Prostate gland (tissue), 2 donors: ENCODE measurements at places on chromosomes 13 and 19.

DNA sequence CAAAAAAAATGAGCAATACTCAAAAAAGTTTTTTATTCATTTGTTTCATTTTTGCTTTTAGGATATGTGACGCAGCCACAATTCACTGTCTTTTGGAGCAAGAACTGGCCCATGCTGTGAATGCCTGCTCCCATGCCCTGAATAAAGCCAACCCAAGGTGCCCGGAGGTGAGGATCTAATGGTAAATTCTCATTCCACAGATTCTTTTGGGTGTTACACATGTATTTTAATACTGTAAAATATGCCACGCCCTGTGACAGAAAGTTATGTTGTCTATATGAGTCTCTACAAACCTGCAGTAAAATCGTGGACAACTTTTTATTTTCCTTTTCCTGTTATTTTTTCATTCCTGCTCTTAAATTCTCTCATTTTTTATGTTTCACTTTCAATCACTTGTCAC, 57.5 kb upstream of the AKAP11 start:
- DNase-seq: no peak
- no peaks in the 10 kb centered on the region for H3K4me1 ChIP-seq
- no peaks in the 10 kb centered on the region for H3K36me3 ChIP-seq
- no peak overlapping the region for H3K4me3 ChIP-seq
- no peak overlapping the region for H3K27ac ChIP-seq

DNA sequence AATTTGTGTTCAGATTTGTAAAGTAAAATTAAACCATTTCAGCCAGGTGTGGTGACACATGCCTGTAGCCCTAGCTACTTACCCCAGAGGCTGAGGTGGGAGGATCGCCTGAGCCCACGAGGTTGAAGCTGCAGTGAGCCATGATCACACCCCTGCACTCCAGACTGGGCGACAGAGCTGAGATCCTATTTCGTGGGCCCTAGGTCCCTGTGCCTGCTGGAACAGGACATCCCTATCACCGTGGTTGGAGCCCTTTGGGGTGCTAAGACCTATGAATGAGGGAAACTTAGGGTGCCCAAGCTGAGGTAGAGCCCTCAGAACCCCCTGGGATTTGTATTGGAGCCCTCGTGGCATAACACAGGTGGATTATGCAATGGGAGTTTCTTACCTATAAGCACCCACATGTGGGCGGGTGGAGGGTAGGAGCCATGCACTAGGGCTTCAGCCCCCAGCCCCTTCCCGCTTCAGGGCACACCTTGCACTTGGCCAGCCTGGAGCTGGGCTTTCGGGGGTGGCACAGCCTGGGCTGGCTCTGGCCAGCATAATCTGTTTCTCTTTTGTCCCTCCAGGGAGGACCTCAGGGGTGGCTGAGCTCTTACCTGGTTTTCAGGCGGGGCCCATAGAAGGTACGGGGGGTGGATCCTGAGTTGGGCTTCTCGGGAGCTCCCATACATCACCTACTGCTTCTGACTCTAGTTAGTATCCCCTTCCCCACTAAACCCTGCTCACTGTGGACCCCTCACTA, 7.2 kb upstream of the USF2 start:
- DNase-seq: no peak
- H3K4me1 ChIP-seq: peaks cover 9% of the 10 kb centered on the region
- H3K27ac ChIP-seq: no peak overlapping the region
- no peak overlapping the region for H3K4me3 ChIP-seq
- no peaks in the 10 kb centered on the region for H3K27me3 ChIP-seq
- H3K36me3 ChIP-seq: no peaks in the 10 kb centered on the region

DNA sequence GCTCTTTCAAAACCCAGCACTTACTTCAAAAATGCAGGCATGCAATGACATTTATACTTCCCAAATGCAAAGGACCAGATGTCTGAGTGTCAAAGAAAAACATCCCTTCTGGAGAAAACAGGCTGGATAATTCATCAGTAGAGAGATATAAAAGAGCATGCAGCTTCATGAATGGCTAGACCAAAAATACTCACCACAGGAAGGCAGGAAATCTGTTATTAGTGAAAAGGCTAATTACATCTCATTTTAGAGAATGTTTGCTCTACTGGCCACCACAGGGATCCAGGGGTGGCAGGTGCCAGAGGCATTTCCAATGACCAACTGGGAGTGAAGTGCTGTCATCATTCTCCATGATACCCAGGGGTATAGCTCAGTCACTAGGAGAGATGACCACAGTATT, 106.5 kb downstream of the LHFPL6 start:
- H3K27me3 ChIP-seq: no peaks in the 10 kb centered on the region
- H3K27ac ChIP-seq: no peak overlapping the region
- H3K4me3 ChIP-seq: no peak overlapping the region
- no peaks in the 10 kb centered on the region for H3K36me3 ChIP-seq
- no peaks in the 10 kb centered on the region for H3K4me1 ChIP-seq

GRCh38 chr13:39481491-39481890, 121.5 kb downstream of the LHFPL6 start:
- no peaks in the 10 kb centered on the region for H3K27me3 ChIP-seq
- no peaks in the 10 kb centered on the region for H3K4me1 ChIP-seq
- DNase-seq: no peak
- no peak overlapping the region for H3K4me3 ChIP-seq
- no peaks in the 10 kb centered on the region for H3K36me3 ChIP-seq

DNA sequence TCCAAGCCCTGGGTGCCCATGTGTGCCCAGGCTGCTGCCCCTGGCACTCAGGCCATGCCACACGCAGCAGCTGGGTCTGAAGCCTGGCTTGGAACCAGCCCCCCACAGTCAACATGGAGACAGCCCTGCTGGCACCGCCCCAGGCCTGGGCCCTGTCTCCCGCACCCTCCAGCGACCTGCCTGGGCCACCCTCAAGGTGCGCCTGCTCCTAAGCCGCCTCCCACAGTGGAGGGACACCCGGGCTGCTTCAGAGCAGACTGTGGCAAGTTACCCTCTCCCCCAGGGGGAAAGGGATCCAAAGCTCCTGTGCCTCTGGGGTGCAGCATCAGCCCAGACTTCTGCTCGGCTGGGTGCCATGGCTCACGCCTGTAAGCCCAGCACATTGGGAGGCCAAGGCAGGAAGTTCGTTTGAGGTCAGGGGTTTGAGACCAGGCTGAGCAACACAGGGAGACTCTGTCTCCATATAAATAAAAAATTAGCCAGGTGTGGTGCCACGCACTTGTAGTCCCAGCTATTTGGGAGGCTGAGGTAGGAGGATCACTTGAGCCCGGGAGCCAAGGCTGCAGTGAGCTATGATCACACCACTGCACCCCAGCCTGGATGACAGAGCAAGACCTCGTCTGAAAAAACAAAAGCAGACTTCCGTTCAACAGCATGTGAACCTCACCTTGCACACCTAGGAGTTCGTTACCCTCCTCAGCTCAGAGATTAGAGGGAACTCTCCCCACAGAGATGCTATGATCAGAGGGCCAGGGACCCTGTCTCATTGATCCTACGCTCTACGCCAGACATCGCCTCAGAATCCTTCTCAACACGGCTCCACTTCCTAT, 15.6 kb downstream of the ELL start:
- H3K36me3 ChIP-seq: no peaks in the 10 kb centered on the region
- no peaks in the 10 kb centered on the region for H3K27me3 ChIP-seq
- H3K27ac ChIP-seq: peak overlapping the region; percentile 7
- H3K4me1 ChIP-seq: peaks cover 16% of the 10 kb centered on the region

GRCh38 chr13:106700439-106700838, 132.5 kb upstream of the ARGLU1 start:
- H3K36me3 ChIP-seq: no peaks in the 10 kb centered on the region
- H3K27me3 ChIP-seq: no peaks in the 10 kb centered on the region
- DNase-seq: peak; percentile 16
- no peak overlapping the region for H3K4me3 ChIP-seq

DNA sequence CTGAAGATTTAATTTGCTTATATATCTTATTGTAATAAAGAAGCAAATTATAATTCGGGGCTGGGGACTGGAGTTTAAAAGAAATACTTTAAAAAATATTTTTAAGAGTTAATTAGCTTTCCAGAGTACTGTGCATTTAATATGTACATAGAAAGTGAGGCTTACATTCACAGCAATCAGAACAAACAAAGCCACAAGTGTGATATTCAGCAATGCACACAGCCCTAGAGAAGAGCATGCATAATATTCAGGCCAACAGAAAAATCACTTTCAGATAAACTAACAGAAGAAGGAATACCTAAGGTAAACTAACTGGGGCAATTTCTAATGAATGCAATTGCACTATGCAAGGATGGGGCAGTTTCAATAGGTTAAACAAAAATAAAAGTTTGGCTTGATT, 241.8 kb downstream of the GPC6 start:
- DNase-seq: no peak
- no peak overlapping the region for H3K27ac ChIP-seq
- no peak overlapping the region for H3K4me3 ChIP-seq
- no peaks in the 10 kb centered on the region for H3K4me1 ChIP-seq
- no peaks in the 10 kb centered on the region for H3K36me3 ChIP-seq
- H3K27me3 ChIP-seq: no peaks in the 10 kb centered on the region

GRCh38 chr19:4369888-4370260, 26.5 kb downstream of the MPND start:
- H3K4me1 ChIP-seq: peaks cover 40% of the 10 kb centered on the region
- no peak overlapping the region for H3K4me3 ChIP-seq
- no peaks in the 10 kb centered on the region for H3K27me3 ChIP-seq
- DNase-seq: no peak
- H3K27ac ChIP-seq: peak overlapping the region; percentile 82
- no peaks in the 10 kb centered on the region for H3K36me3 ChIP-seq

- H3K27ac ChIP-seq: no peak overlapping the region
- no peak overlapping the region for H3K4me3 ChIP-seq
- H3K27me3 ChIP-seq: no peaks in the 10 kb centered on the region
- H3K36me3 ChIP-seq: no peaks in the 10 kb centered on the region
Observed at GRCh38 chr13:96844616-96845015, 149.7 kb downstream of the OXGR1 start.
